Activated CD4-positive, alpha-beta T cell treated with anti-CD3 and anti-CD28 coated beads, Interleukin-2, amount 50 U/mL, for 24 hours (primary cell): ENCODE measurements at places on chromosomes 6 and 20.

DNA sequence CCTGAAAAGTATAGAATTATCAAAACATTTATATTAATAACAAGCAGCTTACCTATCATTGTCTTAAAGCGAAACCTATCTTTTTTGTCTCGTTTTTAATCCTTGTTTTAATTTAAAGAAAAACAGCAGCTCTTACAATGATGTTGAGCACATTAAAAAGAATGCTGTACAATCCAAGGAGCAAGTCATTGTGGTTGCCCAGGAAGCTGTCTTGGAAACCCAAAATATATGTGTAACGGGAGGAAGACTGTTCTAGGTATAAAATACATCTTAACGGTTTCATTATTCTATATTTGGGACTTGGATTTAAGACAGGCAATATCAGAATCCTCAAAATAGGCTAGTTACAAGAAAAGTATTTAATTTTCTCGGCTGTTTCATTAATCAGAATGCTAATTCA is 21.7 kb downstream of the ZNF133 start:
- no peak for DNase-seq

DNA sequence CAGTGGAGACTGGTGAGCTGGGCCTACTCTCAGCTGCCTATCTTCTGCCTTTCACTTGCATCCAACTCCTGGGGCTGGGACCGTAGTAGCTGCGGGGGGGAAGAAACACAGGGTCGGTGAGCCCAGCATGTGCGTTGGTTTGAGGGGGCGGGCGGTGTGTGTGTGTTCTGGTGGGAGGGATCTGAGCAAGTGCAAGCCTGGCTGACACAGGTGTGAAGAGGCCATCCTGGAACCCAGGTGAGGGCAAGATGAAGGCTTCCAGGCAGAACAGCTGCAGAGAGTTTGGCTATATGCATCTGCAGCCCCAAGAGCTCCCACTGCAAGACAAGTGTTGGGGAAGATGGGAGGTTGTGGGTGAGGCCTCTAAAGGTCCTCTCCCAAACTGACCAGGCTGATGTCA is 30.6 kb downstream of the MOCS1 start:
- DNase-seq: no peak

DNA sequence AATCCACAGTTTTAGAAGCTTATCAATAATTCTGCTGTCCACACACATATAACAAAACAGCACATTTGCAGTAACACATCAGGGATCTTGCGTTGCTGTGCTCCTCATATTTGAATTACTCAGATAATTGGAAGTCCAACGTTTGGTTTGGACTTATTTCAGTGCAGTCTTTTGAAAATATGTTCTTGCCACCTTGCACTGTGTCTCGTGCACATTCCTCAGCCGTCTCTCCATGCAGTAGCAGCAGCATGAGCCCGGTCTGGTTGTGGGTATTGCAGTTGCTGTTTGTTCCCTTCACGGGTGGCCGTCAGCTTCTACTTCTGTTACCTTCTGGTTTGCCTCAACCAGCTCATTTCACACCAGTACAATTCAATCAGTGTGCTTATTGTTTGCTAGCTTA is 215.5 kb downstream of the SLC24A3 start:
- no peak for DNase-seq

GRCh38 chr6:100078509-100078908 is 84.5 kb upstream of the MCHR2 start:
- no peak for DNase-seq

DNA sequence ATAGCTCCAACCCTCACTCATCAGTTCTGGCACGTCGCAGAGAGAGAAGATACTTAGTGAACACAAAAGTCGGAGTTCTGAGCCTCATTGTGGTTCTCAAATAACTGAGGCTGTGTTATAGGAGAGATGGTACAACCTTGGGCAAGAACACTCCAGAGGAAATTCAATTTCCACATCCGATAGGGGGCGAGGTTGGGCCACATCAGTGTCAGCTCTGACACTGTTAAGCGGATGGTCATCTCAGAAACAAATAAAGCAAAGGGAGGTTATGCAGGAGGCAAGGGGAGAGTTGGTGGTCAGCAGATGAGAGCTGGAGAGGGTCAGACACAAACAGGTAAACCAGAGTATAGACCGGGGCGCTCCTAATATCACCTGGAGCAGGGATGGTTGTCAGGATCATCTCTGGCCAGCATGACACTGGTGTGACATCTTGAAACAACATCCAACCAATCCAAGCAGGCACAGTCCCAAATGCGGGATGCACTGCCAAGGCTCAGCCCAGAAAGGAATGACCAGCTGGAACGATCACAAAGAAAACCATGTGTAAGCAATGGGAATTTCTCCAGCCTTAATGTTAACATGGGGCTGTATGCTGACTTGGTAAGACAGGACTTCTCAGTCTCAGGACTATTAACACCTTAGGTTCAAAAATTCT is 331.8 kb downstream of the HACE1 start:
- DNase-seq: no peak

DNA sequence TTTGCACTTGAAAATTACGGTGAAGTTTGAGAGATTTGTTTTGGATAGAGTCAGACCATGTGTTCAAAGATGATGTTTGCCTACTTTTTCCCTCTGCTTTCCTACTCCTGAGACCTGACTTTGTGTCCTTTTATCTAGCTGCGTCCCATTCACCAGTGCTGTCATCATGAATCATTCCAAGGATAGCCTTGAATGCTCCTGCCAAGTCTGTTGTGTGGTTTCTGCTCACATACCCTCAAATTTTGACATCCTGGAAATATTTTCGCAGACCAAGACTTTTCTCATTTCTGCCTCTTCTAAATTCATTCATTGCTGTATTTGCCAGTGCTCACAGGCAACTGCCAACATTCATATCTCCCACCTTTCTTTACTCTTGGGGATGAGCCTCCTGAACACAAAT is 175.9 kb upstream of the SCGN start:
- no peak for DNase-seq

GRCh38 chr6:146498309-146498708 is 45.3 kb upstream of the RAB32 start:
- no peak for DNase-seq

DNA sequence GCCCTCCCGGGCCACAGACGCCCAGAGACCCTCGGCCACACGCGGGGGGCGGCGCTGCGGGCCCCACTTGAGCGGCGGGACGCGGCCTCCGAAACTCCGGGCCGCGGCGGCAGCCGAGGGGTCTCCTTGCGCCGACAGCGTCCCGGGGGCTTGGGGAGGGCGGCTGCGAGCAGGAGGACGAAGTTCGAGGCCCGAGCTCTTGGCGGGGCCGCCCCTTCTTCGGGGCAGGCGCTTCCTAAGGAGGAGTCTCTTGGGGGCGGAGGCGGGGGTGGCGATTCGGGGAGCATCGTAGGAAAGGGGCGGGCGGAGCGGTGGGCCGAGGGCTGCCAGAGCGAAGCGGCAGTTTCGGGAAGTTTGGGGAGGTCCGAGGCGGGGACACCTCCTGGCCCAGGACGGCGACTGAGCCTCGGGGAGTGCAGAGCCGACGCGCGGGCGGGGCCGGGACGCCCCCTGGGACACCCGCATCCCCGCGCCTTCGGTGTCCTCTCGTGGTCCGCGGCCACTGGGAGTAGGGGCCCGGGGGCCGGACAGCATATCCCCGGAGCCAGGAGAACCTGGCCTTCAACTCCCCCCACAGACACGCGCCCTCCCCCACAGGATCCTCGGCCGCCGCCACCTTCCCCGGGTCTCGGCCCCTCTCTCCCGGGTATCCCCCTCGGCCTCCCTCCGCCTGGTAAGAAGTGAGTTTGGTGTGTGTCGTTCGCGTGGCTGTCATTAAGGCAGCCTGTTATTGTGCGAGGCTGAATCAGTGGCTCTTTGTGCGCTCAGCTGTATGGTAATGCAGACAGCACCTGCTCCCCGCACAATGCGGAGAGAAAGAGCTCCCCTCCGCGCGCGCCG is 613 bp upstream of the DLL1 start:
- no peak for DNase-seq

DNA sequence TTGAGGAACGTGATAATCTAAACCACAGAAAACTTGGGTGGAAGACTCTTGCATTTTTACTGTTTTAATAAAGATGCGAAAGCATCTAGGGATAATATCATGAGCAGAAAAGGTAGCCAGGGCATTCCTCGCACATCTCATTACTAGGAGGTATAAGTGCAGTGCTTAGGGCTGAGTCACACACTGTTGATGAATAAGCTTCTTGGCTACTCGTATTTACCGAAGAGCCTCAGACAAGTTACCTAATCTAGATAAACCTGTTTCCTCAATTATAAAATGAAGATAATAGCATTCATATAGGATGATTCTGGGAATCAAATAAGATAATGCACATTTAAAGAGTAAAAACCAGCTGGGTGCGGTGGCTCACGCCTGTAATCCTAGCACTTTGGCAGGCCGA is 780 bp upstream of the KIAA0319 start:
- no peak for DNase-seq

- DNase-seq: no peak
These were observed 764 bp downstream of the DNTTIP1 start for GRCh38 chr20:45792317-45793118.

GRCh38 chr20:1800777-1801176 is 94.4 kb upstream of the SIRPA start:
- no peak for DNase-seq

DNA sequence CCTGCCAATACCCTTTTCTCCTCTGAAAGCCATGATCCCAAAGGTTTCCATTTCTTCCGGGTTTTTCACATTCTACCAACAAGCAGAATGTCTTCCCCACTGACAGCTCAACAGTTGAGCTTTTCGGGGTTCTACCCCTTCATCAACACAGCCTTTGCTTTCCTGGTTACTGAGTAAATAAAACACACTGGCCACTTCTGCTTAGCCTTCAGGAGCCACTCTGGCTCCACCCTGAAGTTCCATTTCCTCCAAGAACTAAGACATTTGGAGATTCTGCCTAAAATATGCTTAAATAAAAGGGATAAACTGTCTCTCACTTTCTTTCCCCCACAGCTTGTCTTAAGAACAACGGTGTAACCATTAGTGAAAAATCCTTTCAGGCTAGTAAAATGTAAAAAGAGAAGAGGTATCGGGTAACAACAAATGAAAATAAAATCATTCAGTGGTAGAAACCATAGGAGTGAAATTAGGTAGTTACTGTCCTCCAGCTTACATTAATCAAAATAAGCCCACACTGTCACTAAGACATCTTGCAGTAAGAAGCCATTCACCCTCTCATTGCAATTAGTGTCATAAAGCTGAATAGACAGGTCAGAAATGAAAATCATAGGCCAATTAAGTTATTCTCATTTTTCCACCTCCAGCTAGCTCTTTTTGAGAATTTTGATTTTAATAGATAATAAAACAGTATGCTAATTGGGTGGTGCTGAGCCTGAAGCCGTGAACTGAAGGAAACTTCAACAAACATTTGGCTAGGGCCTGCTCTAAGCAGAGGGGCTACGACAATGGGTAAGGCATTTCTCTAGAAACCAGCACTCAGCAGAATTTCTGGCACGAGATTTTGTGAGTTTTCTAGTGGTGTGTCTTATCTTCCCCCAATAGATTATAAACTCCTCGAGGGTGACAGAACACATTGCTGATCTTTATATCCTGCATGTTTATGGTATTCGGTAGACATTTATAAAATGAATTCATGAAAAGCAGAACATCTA is 194.2 kb downstream of the KHDC1L start:
- no peak for DNase-seq

GRCh38 chr6:3026791-3027626 is 27.3 kb downstream of the NQO2 start:
- DNase-seq: no peak

- no peak for DNase-seq
These were observed 59.8 kb downstream of the SOD2 start for GRCh38 chr6:159633196-159633595.

DNA sequence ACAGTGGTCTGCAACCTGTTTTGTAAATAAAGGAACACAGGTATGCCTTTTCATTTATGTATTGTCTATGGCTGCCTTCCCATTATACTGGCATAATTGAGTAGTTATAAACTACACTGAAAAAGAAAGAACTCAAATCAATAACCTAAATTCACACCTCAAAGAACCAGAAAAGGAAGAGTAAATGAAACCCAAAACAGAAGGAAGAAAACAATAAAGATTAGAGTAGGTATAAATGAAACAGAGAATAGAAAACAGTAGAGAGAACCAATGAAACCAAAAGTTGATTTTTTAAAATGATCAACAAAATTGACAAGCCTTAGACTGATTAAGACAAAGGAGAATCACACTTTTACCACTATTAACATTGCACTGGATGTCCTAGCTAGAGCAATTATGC is 34.7 kb downstream of the FAM184A start:
- DNase-seq: no peak

DNA sequence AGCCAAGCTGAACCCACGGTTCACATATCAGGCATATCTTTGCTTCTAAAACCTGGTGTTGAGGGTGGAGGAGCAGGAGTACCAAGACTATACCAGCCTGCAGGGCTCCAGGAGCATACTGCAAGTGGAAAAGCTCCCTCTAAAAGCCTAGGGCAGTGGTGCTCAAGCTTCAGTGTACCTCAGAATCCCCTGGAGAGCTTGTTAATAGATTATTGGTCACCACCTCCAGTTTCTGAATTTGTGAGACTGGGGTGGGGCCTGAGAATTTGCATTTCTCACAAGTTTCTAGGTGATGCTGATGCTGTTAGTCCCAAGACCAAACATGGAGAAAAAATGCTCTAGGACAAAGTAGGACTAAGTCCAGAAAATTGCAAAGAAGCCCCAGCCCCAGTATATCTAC is 65.4 kb downstream of the FILIP1 start:
- DNase-seq: no peak

DNA sequence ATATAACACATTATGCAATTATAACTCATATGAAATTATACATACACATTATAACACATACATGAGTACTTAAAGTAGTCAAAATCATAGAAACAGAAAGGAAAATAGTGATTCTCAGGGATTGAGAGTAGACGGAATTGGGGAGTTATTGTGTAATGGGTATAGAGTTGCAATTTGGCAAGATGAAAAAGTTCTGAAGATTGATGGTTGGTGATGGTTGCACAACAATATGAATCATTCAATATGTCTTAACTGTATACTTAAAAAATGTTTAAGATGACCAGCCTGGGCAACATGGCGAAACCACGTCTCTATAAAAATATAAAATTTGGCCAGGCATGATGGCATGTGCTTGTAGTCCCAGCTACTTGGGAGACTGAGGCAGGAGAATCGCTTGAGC is 372.7 kb downstream of the CDKAL1 start:
- DNase-seq: no peak

DNA sequence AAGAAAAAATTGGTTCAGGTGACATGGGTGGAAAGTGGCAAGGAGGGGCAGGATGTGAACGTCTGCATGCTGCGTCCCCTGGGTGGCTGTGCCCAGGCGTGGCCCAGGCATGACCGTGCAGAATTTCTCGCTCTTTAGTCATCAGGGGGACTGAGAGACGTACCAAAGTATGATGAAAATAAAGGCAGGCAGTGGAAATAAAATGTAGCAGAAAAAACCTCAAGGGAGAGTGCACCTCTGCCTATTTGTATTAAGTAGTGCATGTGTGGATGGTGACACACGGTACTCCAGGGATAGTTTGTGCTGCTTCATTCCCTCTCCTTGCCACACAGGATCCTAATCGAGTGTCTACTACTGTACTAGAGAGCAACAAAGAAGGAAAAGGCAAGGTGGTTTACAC is 81.1 kb downstream of the ATP9A start:
- no peak for DNase-seq

- no peak for DNase-seq
These were observed 33.5 kb downstream of the TPBG start for GRCh38 chr6:82396964-82397751.
